ENCODE measurements at places on chromosomes 11 and 22.

DNA sequence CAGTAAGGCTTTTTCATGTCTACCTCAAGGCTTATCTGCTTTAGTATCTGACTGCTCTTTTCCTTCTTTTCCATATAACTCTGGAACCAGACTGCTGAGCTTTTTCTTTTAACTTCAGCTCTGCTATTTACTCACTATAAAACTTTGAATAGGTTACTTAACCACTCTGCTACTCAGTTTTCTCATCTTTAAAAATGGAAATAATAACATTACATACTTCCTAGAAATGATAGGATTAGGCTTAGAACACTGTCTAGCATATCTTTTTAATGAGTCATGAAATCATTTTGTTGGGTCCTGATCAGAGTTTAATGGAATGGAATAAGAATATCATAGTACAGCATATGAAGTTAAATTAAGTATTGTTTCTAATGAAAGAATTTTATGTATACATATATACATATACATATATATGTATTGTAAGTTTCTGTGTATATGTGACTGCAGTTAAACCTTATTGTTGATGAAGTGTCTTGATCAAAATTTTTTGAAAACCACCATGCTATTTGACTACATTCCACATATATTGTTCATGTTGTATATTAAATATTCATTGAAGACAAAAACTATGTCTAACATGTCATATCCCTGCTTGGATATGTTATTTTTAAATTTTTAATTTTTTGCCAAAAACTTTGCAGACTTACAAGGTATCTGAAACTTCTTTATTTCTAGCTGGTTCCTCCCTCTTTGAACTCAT, 120.2 kb downstream of the METTL15 start:
- no peak for DNase-seq

GRCh38 chr11:134512571-134513538, 100.8 kb upstream of the B3GAT1 start:
- DNase-seq, result no peak

DNA sequence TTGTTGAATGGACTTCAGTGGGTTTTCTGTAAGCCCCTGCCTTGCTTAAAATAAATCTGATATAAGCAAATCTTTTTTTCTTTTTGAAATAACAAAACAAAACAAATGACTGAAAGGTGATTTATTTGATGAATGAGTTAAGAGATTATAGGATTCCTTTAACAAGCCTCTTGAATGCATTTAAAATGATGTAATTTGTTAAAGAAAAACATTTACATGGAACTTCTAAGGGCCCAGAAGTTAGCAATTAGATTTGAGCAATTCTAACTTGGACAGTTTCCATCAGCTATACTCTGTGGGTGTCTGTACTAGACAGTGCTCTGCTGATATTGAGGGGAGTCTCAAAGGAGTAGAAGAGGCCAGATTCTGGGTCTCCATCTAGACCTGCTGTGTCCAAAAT, 143.5 kb upstream of the RAG2 start:
- no peak for DNase-seq

GRCh38 chr11:71193431-71193830, 58.9 kb downstream of the SHANK2 start:
- DNase-seq, result no peak

GRCh38 chr11:34970480-34970879, 54.1 kb downstream of the PDHX start:
- DNase-seq, result no peak

DNA sequence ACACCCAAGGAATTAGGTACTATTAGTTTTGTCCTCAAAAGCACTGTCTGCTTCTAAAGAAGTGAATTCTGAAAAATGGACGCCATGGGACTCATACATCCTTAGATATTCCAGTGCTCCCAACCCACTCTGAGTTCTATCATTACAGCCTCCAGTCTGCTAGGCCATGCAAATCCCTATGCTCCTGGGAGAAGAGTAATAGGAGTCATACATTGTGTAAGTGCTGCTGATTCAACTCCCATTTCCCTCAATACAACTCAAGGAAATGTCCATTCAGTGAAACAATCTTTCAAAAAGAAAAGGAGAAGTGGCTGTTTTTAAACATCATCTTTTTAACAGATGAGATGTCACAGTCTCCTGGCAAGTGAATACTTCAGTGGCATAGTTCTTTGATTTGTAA, 590.2 kb upstream of the LRRC4C start:
- no peak for DNase-seq

DNA sequence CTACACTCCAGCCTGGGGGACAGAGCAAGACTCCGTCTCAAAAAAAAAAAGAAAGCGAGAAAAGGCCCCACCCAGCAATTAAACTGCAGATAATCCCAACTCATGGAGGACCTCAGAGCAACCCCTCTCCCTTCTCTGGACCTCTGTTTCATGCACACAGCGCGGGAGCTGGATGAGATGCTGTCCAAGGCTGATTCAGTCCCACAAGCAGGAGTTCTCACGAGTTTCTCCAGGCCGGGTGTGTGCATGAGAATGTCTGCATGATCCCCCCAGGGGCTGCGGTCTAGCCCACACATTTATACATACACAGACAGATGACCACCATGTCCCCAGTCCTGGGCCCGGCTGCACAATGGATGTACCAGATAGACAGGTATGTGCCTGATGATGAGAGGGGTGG, 19.4 kb downstream of the ELFN2 start:
- DNase-seq, result no peak

DNA sequence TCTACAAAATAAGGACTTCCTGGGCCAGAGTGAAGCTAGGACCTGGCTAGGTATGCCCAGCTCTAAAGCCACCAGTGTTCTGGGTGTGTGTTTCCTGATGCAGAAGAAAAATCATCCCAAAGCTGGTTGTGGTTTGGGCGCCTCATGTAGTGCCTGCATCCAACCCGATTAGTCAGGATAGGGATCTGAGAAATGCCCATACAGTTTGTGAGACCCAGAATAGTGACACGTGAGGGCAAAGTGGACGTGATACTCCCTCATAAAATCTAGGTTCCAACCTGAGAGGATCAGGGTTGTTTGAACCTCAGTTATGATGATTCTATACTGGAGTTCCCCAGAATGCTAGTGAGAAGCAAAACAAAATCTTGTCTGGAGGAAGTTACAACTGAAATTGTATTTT, 238.4 kb downstream of the TBC1D22A start:
- DNase-seq, result no peak

DNA sequence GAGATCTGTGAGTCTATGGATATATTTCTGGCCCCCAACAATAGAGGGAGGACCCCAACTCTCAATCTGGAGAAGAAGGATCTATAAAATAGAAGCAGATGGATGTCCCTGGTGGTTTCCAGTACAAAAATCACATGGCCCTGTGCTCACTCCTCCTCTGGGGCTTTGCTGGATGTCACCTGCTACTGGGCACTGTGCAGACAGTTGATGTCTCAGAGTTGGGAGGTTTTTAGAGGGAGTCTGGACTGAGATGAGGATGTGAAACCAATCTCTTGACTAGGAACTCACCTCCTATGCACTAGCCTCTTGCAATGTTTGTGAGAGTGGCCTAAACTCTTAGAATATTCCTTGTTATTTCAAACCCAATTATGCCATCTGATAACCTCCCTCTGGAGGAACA, 107.2 kb downstream of the SCN3B start:
- DNase-seq, result no peak

DNA sequence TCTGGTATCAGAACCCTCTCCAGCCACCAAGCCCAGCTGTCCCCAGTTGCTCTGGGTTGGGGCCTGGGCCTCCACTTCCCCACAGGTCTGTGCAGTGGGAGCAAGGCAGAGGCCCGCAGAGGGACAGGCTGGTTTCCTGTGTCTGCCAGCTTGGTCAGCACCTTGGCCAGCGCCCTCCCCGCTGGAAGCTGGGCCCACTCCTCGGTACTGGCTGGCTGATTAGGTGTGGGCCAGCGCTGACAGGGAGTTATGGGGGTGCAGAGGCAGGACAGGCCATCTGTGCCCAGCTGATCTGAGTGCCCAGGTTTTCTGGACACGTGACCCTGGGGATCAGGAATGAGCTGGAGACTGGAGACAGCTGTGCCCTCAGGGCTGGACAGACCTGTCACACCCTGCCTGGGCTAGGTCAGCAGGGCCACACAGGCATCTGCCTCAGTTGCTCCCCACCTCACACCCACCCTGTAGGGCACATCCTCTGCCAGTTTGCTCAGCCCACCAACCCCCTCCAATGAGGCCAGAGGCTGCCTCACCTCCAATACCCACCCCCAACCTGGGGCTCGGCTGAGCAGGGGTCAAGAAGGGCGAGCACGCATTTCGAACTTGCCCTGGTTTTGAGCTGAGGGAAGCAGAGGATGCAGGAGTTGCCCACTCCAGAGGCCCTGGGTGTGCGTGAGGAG, 175.3 kb downstream of the IGLL1 start:
- no peak for DNase-seq

DNA sequence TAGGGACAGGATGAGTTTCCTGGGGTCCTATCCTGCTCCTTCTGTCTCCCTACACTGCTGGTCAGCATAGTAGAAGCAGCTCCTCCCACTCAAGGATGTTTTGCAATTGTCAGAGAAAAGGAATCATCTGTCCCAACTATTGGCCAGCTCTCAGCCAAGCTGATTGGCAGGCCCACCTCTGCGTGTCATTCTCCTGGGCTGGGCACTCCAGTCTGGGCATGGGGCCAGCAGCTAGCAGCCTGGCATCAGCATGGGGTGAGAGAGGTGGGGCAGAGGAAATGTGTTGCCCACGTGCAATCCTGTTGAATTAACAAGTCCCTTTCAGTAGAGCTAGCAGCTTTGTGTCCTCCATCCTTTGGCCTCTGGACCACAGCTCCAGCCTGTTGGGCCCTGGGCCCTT, 14.1 kb downstream of the ANKK1 start:
- no peak for DNase-seq

DNA sequence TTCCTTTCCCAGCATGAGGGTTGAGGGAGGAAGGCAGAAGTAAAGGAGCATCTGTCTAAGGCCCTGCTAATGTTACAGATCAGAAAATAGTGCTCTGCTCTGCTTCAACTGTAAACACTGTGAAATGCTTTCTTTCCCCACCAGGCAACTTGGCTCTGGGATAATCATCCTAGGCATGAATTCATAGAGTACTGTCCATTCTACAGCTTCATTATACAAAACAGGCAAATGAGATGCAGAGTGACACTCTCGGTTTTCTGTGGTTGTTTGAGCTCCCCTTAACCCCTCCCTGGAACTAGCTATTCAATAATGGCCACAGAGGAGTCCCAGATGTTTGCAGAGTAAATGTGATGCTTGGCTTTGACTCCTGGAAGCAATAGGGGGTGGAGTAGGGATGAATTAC, 184.3 kb upstream of the CTSC start:
- DNase-seq, result no peak
